ENCODE measurements at places on chromosomes 4 and X. TPM values are rescaled to one million over a fixed set of nuclear protein-coding genes. Genes with fewer than 3 reads are reported as not detected.

Gene KLHL13
- polyA plus RNA-seq: 2.9 TPM

Gene EVC
- polyA plus RNA-seq: 1.6 TPM

Gene NSUN7
- polyA plus RNA-seq: 1.7 TPM

Gene AR
- 1.7 TPM for polyA plus RNA-seq

Gene SPACA5
- 0.71 TPM for polyA plus RNA-seq

Gene XAGE1A
- polyA plus RNA-seq: not detected

Gene DUSP21
- not detected for polyA plus RNA-seq

Gene SYTL5
- polyA plus RNA-seq: 0.66 TPM

Gene RAPGEF2
- 7.9 TPM for polyA plus RNA-seq

Gene ARX
- polyA plus RNA-seq: 0.09 TPM

Gene GK2
- not detected for polyA plus RNA-seq

Gene SPANXB1
- 0.41 TPM for polyA plus RNA-seq

Gene SMIM31
- 0.02 TPM for polyA plus RNA-seq

Gene MAGEC3
- 0.07 TPM for polyA plus RNA-seq

Gene RHOXF2
- 0.16 TPM for polyA plus RNA-seq

Gene BGN
- polyA plus RNA-seq: 21.6 TPM

Gene DIPK2B
- polyA plus RNA-seq: 3.9 TPM

Gene KLB
- polyA plus RNA-seq: 0.14 TPM

Gene ERCC6L
- polyA plus RNA-seq: 0.46 TPM

Gene BRCC3
- 13.5 TPM for polyA plus RNA-seq

Gene CENPU
- 10.7 TPM for polyA plus RNA-seq

Gene HEPH
- 1.2 TPM for polyA plus RNA-seq

Gene CCDC158
- 0.02 TPM for polyA plus RNA-seq

Gene COX7B2
- not detected for polyA plus RNA-seq

Gene NEUROG2
- 0.02 TPM for polyA plus RNA-seq

Gene ARMCX1
- 11.7 TPM for polyA plus RNA-seq

Gene DOCK11
- 49.9 TPM for polyA plus RNA-seq

Gene CBLL2
- not detected for polyA plus RNA-seq

Gene ZFYVE28
- 7.8 TPM for polyA plus RNA-seq

Gene SASH3
- 58.2 TPM for polyA plus RNA-seq

Gene ABCD1
- 6.8 TPM for polyA plus RNA-seq

Gene ZNF141
- 10.1 TPM for polyA plus RNA-seq

Gene PABPC1L2A
- 0.02 TPM for polyA plus RNA-seq

Gene FGA
- polyA plus RNA-seq: 0.37 TPM

Gene WDR17
- 0.23 TPM for polyA plus RNA-seq

Gene TMEM31
- 0.37 TPM for polyA plus RNA-seq

Gene MAGEA12
- polyA plus RNA-seq: 0.05 TPM

Measured in thymus (tissue), 14 donors.